ENCODE measurements at places on chromosomes 12 and 14.

DNA sequence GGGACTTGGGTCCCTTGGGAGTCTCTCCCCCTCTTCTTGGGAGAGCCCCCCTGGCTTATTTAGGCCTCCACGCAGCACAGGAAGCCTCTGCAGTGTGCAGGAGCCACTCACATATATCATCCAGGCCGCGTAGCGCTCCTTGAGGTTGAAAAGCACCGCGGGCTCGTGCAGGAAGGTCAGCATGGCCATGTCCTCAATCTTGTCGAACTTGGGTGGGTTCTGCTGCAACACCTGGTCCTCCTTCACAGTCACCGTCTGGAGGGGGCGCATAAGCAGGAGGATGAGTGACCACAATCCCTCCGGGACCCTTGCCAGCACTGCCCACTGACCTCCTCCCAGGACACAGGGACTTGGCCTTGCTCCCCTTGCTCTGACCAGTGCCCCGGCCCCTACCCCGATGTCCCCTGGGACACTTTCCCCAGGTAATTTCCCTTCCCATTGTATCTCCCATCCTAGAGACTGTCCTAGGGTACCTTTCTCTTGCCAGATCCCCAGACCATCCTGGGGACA, 2.5 kb downstream of the MYH6 start:
- DNase-seq = no peak

DNA sequence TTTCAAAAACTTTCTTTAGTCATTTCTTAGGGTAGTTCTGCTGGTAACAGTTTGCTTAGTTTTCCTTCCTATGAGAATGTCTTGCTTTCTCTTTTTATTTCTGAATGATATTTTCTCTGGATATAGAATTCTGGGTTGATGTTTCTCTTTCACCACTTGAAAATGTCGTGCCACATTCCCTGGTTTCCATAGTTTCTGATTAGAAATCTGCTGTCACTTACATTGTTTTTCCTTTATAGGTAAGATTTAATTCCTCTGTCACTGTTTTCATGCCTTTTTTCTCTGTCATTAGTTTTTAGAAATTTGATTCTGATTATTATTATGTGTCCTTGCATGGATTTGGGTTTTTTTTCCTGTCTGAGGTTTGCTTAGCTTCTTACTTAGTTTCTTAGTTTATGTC, 77.3 kb upstream of the PCNX4 start:
- DNase-seq = no peak

- no peak for DNase-seq
Measured at GRCh38 chr12:92362785-92363184, 217.1 kb upstream of the BTG1 start.

- DNase-seq = no peak
Measured at GRCh38 chr12:8499616-8500015, 13.7 kb upstream of the CLEC4D start.

GRCh38 chr12:104467346-104467837, 10.6 kb downstream of the CHST11 start:
- no peak for DNase-seq

DNA sequence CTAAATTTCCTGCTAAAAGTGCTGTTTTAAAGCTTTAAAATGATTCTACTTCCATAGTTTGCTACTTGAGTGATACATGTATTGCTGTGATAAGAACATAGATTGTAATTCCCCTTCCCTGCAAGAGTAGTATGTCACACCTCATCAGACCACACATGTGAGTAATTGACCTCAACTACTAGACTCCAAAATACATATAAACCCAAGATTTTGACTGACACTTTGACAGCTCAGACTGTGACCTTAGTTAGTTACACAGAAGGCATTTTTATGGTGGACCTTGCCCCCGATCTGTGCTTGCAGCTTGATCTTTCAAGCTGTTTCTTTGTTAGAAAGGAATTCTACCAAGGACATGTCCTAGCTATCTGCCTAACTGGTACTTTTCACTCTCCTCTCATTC, 18.6 kb downstream of the APOBEC1 start:
- no peak for DNase-seq

DNA sequence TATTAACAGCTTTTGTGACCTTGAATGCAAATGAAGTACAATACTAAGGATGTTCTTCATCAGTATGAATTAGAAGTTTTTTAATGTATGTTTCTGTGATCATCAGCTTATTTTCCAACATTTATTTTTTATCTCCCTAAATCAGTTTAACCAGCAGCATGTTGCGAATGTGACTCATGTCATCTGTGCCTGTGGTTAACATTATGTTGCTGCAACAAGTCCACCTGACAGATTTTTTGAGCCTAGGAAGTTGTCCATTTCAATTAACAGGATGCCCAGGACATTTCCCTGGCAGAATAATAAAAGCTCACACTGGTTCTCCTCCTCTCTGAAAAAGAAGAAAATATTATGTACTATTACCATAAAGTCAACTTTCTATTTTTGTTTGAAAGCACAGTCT, 155.5 kb downstream of the SYT1 start:
- no peak for DNase-seq

DNA sequence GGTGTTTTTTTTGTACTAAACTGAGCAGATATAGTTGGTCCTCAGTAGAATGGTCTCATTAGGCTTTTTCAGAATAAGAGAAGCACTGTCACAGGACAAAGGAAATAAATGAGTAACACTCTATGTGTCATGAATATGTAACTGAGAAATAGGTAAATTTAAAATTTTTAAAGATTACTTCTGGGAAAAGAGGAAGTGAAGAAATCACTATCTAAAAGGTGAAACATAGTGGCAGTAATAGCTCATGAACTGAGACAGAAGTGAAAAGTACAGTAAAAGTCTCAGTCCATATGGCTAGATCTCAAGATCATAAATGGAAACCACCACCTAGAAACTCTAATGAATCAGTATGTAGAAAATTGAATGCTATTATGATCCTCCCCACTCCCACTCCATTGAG, 89.3 kb upstream of the TTC7B start:
- DNase-seq = no peak

GRCh38 chr12:85392508-85392907, 112.5 kb downstream of the ALX1 start:
- DNase-seq = no peak

DNA sequence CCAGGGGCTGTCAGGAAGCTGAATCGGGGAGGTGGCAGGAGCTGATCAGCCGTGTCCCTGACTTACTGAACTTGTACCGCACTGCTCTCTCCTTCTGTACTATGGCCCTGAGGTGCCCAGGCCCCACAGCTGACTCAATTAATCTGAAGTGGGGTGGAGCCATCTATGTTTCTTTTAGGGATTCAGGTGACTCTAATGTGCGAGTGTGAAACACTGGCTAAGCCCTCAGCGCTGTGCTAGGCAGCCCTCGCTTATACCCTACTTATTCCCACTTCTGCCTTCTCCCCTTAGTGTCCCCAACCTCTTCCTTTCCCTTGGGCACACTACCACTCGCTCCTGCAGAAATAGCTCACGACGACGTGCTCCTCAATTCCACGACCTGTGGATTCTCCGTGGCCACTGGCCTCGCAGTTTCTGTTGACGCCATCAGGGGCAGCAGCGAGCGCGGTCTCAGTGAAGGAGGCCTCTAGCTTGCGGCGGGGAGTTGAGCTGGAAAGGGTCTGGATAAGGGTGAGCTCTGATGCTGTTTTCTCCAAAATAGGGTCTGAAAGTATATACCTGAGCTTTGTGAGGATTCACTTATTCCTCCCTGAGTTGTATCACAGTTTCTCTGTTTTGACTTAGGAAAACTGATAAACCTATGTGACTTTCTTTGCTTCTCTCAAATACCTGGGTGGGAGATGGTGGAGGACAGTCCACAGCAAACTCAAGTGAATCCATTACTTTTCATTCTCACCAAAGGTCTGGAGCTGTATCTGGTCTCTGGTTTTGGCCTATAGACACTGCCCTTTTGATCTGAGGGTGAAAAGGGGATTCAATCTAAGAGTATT, 167.6 kb downstream of the SLC41A2 start:
- no peak for DNase-seq

DNA sequence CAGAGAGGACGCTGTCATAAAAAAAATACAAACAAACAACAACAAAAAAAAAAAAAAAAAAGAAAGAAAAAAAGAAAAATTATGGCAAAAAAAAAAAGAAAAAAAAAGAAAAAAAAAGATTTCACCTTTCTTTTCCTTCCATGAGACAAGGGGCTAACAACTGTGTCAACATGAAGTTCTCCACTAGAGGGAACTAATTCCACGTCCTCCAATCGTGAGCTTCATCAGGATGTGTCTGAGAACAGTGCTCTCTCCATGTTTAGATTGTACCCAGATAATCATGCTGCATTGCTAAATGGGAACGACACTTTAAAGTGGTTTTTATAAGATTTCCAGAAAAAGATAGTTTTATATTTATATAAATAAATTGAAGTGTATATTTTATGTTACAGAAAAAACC, 96.2 kb upstream of the PTPRB start:
- peak; percentile 11 for DNase-seq

- DNase-seq = no peak
Measured at GRCh38 chr14:103164779-103165178, 41.5 kb downstream of the TNFAIP2 start.

- DNase-seq = no peak
Measured at GRCh38 chr12:4701395-4702190, 18.6 kb upstream of the GALNT8 start.

GRCh38 chr14:91872011-91872501, 4.7 kb upstream of the TC2N start:
- DNase-seq = no peak
